Activated gamma-delta T cell (primary cell): ENCODE measurements at places on chromosomes 1 and 21.

DNA sequence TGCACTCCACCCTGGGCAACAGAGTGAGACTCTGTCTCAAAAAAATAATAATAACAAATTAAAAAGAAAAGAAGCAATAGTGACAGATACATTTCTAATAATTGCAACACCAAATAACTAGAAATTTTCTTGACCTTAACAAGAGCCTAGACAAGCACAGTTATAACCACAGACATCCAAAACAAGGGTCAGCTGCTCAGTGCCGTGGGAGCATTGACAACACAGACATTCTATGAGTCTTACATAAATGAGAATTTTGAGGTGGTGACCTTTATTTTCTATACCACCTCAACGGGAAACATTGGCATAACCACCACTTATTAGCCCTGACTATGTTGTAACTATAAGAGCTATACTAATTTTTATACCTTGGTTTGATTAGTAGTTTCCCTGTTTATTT lies 156.1 kb downstream of the NR5A2 start:
- DNase-seq: no peak

DNA sequence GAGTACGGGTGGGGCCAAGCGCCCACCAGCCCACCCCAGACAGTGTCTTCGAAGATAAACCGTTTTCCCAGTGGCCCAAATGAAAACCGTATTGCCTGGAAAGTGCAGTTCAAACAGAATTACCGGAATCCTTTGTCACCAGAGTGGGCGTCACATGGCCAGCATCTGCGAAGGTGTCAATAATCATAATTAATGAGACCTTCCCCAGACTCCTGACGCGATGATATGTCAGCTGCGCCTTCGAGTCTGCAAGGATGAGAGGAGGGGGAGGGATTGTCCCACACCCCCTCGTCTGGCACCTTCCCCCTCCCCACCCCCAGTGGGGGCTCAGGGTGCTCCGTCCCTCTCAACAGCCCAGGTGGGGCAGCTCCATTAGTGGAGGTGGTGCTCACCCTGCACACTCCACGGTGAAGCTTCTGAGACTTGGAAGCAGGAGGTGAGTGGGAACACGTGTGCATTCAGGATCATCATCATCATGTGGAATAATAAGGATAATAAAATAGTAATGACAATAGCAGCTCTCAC lies 215.1 kb downstream of the PTPRU start:
- DNase-seq: no peak

DNA sequence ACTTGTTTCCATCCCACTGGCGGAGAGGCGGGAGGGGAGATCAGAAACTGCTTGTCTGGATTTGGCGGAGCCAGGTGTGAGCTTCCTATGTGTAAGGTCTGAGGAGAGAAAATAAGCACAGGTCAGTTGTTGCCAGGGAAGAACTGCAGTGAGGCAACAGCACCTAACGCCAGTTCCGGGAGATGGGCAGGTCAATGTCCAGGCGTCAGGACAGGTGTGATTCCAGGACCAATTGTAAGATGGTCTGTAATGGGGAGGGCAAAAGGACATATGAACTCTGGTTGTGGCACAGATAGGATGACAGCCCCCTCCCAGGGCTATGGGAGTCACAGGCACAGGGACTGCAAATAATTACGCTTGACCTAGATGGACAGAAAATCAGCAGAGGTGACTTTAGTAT lies 9.6 kb upstream of the KCNE1 start:
- DNase-seq: no peak

GRCh38 chr1:95097426-95097825 lies 19.7 kb upstream of the TLCD4 start:
- no peak for DNase-seq

- DNase-seq: no peak
These were observed 54.7 kb downstream of the STUM start for GRCh38 chr1:226603022-226603857.

DNA sequence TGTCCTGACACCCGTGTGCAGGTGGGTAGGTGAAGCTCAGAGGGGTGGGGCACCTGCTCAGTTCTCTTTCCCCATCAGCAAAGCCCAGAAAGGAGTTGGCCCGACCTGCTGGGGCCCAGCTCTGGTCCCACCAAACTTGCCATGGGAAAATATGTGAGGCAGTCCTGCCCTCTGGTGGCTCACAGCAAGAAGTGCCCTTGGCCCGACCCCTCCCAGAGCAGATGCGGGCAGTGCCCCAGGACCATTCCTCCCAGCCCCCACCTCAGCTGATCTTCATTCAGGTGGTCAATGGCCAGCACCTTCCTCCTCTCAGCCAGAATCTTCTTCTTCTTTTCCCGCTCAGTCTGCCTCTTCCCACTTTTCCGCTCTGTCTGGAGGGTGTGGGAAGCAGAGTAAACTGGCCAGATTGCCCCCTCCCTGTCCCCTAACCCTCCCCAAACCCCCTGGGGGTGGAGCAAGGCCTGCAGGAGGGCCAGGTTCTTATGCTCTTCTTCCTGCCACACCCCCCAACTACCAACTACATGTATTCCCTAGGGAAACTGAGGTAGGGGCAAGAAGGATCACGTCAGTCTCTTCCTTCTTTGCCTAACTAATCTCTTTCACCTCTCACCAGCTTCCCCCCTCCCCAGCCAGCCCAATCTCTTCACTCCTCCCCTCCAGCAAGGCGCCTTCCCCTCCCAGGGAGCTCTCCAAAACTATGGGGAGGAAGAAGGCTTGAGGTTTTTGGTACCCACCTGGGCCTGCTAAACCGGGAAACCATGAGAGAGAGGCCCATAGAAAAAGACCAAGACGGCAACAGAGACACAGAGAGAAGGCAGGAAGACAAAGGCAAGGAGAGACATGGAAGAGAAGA lies 15.6 kb downstream of the TNNT2 start:
- no peak for DNase-seq

GRCh38 chr1:116504308-116505156 lies 66.3 kb downstream of the CD58 start:
- no peak for DNase-seq

GRCh38 chr1:183438060-183438459 lies 19.9 kb upstream of the NMNAT2 start:
- DNase-seq: no peak
